ENCODE measurements at places on chromosomes 7 and 10.

DNA sequence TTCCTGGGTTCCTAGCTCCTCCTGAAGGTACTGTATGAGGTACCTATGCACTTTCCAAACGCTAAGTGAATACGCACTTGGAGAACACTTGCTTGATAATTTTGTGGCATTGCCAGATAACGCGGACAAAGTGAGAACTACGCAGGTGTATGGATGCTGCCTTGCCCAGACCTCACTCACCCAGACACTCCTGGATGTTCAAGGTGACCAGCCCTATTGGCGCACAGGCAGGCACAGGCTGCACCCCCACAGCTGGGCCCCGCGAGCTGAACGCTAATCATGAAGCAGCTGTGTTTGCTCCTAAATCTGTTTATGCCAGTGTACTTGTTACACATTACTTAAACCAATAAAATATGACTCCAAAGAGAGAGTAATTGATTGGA, 27.3 kb downstream of the DIP2C start:
- DNase-seq: no peak

- DNase-seq: no peak
Measured at GRCh38 chr10:113320211-113320610, 232.6 kb upstream of the HABP2 start.

DNA sequence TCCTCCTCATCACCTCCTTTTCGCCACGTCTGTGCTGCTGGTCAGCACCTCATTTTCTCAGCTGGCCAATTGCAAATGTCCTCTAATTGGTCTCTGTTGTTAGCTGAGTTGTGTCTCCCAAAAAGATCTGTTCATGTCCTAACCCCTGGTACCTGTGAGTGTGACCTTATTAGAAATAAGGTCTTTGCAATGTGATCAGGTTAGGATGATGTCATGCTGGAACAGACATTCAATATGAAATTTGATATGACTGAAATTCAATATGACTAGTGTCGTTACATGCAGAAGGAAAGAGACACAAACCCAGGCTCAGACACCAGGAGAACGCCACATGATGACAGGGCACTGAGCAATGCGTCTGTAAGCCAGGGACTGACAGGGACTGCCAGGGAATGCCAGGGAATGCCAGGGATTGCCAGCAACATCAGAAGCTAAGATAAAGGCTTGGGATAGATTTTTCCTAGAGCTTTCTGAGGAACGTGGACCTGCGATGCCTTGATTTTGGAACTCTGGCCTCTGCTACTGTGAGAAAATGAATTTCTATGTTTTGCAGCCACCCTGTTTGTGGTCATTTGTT, 77.5 kb upstream of the CXCL12 start:
- no peak for DNase-seq

GRCh38 chr10:6491841-6492609, 88.1 kb downstream of the PRKCQ start:
- no peak for DNase-seq

- no peak for DNase-seq
Measured at GRCh38 chr10:4736183-4736582, 89.8 kb upstream of the AKR1E2 start.

GRCh38 chr10:110612629-110613028, 31.5 kb upstream of the RBM20 start:
- no peak for DNase-seq

DNA sequence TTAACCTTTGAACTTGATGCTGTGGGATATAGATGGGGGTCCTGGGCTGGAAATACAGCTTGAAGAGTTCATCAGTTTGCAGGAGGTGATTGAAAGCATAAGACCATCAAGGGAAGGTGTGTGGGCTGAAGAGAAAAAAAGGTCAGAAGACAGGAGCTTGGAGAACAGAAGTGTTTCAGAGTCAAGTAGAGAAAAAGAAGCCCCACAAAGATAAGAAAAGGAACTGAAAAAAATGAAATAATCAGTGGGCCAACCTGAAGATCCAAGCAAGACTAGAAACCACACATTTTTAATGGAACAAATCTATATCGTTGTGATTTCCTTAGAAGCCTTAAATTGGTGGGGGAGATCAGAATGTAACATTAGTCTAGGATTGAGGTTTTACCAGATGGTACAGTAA, 22.5 kb downstream of the ZEB1 start:
- DNase-seq: no peak

DNA sequence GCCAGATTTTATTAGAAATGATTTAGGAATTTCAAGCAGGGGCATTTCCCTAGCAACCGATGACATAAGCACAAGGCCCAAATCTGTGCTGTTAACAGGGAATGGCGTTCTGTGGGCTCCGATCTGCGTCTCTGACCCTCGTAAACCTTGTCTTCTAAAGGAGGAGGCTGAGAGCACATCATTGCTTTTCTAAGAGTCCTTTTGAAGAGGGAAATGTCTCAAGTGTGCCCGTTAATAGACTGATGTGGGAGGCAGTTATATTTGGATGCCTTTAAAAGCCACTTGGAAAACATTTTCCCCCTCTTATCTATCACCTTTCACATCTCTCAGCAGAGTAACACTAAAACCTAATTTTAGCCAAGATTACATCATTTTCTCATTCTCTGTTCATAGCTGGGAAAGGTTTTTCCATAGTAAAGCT, 424.1 kb upstream of the GALNT17 start:
- no peak for DNase-seq

DNA sequence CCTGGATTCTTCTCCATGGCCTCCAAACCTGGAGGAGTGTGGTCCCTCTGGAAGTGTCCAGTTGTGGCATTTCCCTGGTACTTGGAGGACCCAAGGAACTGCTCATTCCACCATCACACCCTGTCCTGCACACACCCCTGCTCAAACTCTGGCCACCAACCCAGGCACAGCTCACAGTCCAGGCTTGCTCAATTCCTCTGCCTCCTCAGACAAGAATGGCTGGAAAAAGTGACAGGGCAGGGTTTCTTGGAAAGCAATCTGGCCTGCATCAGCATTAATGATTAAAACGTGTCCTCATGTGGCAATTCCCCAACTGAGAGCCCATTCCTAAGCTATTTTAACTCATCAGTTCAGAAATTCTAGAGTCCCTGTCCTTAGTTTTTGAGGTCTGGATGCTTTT, 17.2 kb upstream of the TPST1 start:
- DNase-seq: no peak

Data from posterior cingulate gyrus (tissue), 11 donors.